ENCODE measurements at places on chromosomes 5 and 9.

GRCh38 chr5:177605667-177606066 lies 5.7 kb downstream of the B4GALT7 start:
- DNase-seq: no peak

GRCh38 chr5:15004506-15004905 lies 132.9 kb upstream of the ANKH start:
- no peak for DNase-seq

GRCh38 chr5:93145767-93146166 lies 435.3 kb downstream of the NR2F1-AS1 start:
- no peak for DNase-seq

GRCh38 chr9:88433583-88434255 lies 45.5 kb downstream of the SPIN1 start:
- no peak for DNase-seq

DNA sequence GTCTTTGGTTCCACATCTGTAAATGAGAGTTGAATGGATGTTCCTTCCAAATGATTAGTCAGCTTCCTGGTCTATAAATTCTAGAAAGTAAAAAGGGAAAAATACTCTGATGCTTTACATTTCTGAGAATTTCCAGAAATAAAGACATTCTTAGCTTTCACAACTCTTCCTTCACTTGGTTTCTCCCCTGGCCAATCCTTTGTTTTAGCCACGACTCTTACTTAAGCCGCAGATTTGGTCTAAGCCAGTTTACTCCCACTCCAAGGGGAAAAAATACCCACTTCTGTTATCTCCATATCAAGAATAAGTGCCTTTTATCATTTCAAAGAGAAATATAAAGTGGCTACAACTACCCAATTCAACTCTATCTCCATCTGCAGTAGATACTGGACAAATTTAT lies 29.7 kb downstream of the PWWP2A start:
- no peak for DNase-seq

DNA sequence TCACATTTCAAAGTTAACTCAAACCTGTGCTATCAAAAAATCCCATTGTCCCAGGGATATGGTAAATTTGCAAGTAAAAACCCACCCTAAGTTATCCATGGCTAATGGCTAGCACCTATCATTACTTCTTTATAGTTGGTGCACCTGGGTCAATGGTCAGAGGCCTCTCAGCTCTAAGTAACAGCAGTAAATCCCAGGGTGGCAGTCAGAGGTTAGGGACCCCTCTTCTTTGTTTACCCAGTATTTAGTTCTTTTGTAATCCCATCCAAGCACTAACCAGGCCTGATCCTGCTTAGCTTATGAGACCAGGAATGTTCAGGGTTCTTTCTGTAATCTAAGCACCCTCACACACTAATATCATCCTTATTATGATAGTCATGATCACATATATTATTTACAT lies 52.1 kb upstream of the WWC1 start:
- no peak for DNase-seq

- DNase-seq: no peak
These were observed 123.5 kb upstream of the LMX1B start for GRCh38 chr9:126490214-126490631.

Data from activated naive CD4-positive, alpha-beta T cell treated with anti-CD3 and anti-CD28 coated beads, Interleukin-2, amount 10 ng/mL, durations not matched to agents 7 days and 5 days (primary cell).